ENCODE measurements at places on chromosomes 7 and 10. TPM values are rescaled to one million over a fixed set of nuclear protein-coding genes. Genes with fewer than 3 reads are reported as not detected.

DNA sequence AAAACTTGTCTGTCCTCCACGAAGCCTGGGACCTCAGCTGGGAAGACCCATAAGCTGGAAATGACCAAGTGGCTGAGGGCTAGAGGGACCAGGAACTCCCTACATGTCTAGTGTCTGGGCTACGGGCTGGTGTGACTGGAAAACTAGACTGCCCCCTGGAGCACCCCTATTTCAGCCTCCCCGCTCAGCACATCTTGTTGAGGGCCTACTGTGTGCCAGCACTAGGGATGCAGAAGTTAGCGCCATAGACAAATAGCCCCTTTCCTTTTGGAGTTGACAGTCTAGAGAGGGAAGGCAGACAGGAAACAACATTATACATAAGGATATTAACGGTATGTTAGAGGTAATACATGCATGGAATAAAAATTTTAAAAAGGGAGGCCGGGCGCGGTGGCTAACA lies 74.5 kb downstream of the TEX36 start:
- no peak for DNase-seq

GRCh38 chr10:88062385-88062784 lies 199.0 kb downstream of the PTEN start:
- no peak for DNase-seq

DNA sequence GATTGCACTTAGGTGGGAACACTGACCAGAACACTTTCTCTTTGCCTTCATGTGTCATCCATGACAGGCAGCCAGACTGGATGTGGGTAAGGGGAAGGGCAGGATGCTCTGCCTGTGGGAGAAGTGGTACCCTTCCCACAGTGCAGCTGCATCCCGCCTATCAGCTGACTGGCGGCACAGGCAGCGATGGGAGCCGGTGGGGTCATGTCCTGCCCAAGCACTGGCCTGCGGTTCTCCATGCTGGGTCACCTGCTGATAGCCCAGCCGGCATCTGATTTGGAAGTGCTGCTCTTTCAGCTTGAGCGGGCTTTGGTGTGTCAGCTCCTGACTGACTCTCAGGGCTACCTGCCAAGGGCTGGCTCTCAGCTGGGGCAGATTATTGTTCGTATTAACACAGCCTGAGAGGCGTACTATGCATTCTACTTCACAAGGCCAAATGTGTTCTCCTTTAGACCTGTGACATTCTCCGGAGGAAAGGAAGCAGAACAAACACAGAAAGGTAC lies 105.2 kb upstream of the PDLIM1 start:
- no peak for DNase-seq

SRRM3 gene
- 2.3 TPM for total RNA-seq

- no peak for DNase-seq
Measured at GRCh38 chr10:117555863-117556262, 13.3 kb downstream of the EMX2 start.

DNA sequence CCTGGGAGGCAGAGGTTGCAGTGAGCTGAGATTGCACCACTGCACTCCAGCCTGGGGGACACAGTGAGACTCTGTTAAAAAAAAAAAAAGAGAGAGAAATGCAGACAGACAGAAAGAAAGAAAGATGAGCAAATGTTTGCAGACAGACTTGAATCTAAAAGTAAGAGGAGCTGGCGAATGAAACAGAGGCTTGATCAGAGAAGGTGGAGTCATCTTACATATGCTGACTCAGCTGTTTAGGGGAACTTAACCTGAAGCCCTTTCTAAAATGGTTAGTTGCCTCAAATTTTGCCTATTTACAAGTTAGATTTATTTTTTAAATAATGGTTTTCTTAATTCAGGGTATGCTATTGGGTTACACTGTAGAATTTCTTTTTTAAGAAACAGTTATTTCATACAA lies 5.4 kb downstream of the FAM171A1 start:
- no peak for DNase-seq

SMARCD3 gene
- 67.4 TPM for total RNA-seq

- no peak for DNase-seq
Measured at GRCh38 chr10:20233423-20233822, 417.2 kb downstream of the PLXDC2 start.

GRCh38 chr7:106720641-106721040 lies 59.7 kb upstream of the CCDC71L start:
- DNase-seq: no peak

BCAP29 gene
- total RNA-seq: 66.2 TPM

ENTPD1 gene
- 74.1 TPM for total RNA-seq

- DNase-seq: no peak
Measured at GRCh38 chr10:93954726-93955363, 38.9 kb upstream of the PLCE1 start.

SFRP5 gene
- 0.81 TPM for total RNA-seq

DNA sequence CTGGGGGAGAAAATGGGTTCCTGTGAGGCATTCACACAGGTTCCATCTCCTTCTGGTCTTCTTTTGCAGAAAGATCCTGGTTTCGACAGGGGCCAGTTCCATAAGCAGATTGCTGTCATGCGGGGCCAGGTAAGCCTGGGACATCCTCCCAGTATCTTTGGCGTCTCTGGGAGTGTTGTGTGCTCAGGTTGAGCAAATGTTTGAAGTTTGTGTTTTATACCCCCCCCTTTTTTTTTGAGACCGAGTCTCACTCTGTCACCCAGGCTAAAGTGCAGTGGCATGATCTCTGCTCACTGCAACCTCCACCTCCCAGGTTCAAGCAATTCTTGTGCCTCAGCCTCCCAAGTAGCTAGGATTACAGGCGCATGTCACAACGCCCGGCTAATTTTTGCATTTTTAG lies 20.0 kb downstream of the AVPI1 start:
- no peak for DNase-seq

GRCh38 chr7:92333866-92334265 lies 88.1 kb downstream of the ANKIB1 start:
- DNase-seq: no peak

- no peak for DNase-seq
Measured at GRCh38 chr10:109393425-109393824, 529.9 kb downstream of the XPNPEP1 start.

- DNase-seq: no peak
Measured at GRCh38 chr10:44193166-44193565, 191.7 kb downstream of the CXCL12 start.

DNA sequence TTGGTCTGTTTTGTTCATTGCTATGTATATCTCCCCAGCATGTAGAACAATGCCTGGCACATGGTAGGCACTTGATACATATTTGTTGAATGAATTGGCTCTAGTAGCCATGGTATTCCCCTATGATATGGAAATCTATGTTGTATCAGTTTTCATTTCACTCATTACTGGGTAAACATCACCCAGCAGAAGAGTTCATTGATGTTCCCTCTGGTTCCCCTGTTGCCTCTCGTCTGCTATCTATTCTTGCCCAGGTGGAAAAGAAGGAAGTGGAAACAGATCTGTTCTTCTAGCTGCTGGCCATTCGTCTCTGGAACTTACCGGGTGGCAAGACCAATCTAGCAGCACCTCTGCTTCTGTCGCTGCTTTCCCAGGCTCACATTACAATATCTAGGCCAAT lies 71.5 kb downstream of the LRRC4 start:
- DNase-seq: no peak
